ENCODE measurements at places on chromosomes 5 and 9.

- H3K4me3 ChIP-seq = no peak overlapping the region
- DNase-seq = no peak
- no peak overlapping the region for H3K27ac ChIP-seq
These were observed 35.9 kb upstream of the GAS1 start for GRCh38 chr9:86983249-86983619.

DNA sequence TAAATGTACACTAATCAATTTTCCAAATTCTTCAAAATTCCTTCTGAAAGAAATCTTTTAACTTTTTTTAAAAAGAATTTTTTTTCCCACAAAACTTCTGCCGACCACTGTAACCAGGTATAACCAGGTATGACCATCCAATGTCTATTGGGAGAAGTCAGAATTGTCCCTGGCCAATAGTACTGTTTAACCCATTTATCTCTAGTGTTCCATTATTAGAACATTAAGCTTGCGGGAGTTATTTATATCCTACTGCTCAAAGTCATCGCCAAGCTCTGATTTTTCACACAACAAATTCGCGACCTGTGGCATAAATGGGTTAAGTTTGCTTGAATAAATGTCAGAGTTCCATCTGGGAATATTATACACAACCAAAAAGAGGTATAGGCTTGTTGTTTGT is 343.2 kb downstream of the ANXA1 start:
- H3K4me1 ChIP-seq = no peaks in the 10 kb centered on the region
- no peaks in the 10 kb centered on the region for H3K27me3 ChIP-seq
- no peak for DNase-seq
- no peaks in the 10 kb centered on the region for H3K36me3 ChIP-seq
- H3K4me3 ChIP-seq = no peak overlapping the region

- no peak overlapping the region for H3K27ac ChIP-seq
- no peak for DNase-seq
- no peaks in the 10 kb centered on the region for H3K4me1 ChIP-seq
- no peaks in the 10 kb centered on the region for H3K36me3 ChIP-seq
- no peak overlapping the region for H3K4me3 ChIP-seq
These were observed 272.9 kb downstream of the PDE4D start for GRCh38 chr5:59620535-59621212.

GRCh38 chr9:90956026-90956810 is 154.6 kb downstream of the SYK start:
- H3K4me1 ChIP-seq = no peaks in the 10 kb centered on the region
- H3K27ac ChIP-seq = no peak overlapping the region
- no peak overlapping the region for H3K4me3 ChIP-seq
- no peaks in the 10 kb centered on the region for H3K36me3 ChIP-seq

- H3K27me3 ChIP-seq = no peaks in the 10 kb centered on the region
- no peak overlapping the region for H3K4me3 ChIP-seq
- no peaks in the 10 kb centered on the region for H3K4me1 ChIP-seq
- no peaks in the 10 kb centered on the region for H3K36me3 ChIP-seq
- H3K27ac ChIP-seq = no peak overlapping the region
- DNase-seq = no peak
These were observed 918.9 kb downstream of the DTWD2 start for GRCh38 chr5:118069452-118069851.

DNA sequence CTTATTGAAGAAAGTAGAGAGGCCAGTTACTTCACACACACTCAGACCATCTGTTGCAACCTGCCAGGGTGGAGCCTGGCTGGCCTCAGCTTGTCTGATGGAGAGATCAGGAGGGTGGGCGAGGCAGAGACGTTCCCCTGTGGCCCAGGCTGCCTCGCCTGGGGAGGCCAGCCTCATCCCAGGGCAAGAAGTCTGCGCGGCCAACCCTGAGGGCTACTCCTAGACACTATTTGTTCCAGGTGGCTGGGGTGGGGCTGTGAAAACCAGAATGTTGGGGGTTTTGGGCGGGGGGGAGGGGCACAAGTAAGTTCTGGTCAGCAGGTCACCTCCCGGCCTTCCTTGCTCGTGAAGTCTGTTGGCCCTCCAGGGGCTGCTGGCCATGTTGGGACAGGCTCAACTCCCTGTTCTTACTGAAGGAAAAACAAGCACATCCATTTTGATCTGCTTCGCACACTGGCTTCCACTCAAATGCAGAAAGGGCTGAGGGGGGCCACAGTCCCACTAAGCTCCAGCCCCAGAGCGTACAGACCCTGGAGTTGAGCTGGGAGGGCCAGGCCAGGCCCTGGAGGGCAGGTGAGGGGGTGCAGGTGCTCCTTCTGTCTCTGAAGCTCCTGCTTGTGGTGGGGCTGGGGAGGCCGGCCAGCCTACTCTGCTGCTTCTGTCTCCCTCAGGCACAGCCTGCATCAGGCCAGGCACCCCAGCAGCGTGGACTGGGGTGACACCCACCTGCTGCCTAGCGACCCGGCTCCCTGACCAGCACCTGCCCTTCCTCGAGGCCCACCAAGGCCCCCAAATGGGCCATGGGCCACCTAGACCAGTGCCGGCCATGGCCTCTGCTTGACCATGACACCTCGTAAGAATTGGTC is 46.6 kb downstream of the SECISBP2 start:
- H3K27ac ChIP-seq = no peak overlapping the region
- no peak overlapping the region for H3K4me3 ChIP-seq
- no peaks in the 10 kb centered on the region for H3K27me3 ChIP-seq

DNA sequence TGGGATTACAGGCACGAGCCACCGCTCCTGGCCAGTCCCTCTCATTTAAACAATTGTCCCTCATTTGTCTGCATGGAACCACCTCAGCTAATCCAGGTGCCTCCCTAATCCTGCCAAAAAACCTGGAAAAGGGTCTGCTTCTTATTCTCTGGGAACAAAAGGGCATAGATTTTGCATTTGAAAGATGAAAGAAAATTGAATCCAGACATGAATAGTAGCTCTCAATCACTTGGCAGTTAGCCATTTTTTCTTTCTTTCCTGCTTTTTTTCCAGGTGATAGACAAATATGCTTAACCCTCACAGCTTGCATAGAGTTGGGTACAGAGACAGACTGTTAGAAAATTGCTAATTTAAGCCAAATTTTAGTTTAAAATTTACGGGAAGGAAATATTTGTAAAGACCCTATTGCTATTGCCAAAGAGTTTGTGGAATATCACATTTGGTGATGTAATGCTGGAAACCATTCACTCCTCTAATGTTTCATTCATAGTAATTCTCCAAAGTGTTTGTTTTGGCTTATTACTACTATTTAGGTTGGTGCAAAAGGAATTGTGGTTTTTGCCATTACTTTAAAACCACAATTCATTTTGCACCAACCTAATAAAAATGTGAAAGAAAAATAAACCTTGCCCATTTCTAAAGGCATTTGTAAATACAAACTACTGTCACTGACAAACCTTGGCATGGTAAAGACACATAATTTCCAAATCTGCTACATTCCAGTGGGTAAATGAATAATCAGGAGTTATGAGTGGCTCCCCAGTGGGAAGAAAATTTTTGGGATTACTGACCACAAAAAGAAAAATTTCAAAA is 80.5 kb upstream of the JAK2 start:
- no peaks in the 10 kb centered on the region for H3K36me3 ChIP-seq
- H3K4me1 ChIP-seq = peaks cover 4% of the 10 kb centered on the region
- H3K4me3 ChIP-seq = no peak overlapping the region
- DNase-seq = no peak
- H3K27me3 ChIP-seq = no peaks in the 10 kb centered on the region

- no peak overlapping the region for H3K27ac ChIP-seq
- H3K4me3 ChIP-seq = no peak overlapping the region
- H3K4me1 ChIP-seq = peaks cover 2% of the 10 kb centered on the region
- no peaks in the 10 kb centered on the region for H3K27me3 ChIP-seq
- no peak for DNase-seq
- H3K36me3 ChIP-seq = no peaks in the 10 kb centered on the region
These were observed 62.3 kb downstream of the FOXI1 start for GRCh38 chr5:170168002-170168401.

- no peak overlapping the region for H3K4me3 ChIP-seq
- no peak for DNase-seq
- H3K27me3 ChIP-seq = no peaks in the 10 kb centered on the region
- peaks cover 24% of the 10 kb centered on the region for H3K36me3 ChIP-seq
These were observed 11.8 kb upstream of the ZDHHC11 start for GRCh38 chr5:862367-863243.

GRCh38 chr5:179607160-179607931 is 16.1 kb downstream of the HNRNPH1 start:
- DNase-seq = no peak
- H3K27ac ChIP-seq = no peak overlapping the region
- H3K4me3 ChIP-seq = no peak overlapping the region
- no peaks in the 10 kb centered on the region for H3K4me1 ChIP-seq
- H3K27me3 ChIP-seq = no peaks in the 10 kb centered on the region

- H3K27me3 ChIP-seq = peaks cover 8% of the 10 kb centered on the region
- no peaks in the 10 kb centered on the region for H3K36me3 ChIP-seq
- no peak overlapping the region for H3K27ac ChIP-seq
- H3K4me1 ChIP-seq = no peaks in the 10 kb centered on the region
- no peak for DNase-seq
These were observed 11.6 kb upstream of the SLC6A7 start for GRCh38 chr5:150178262-150178661.

GRCh38 chr9:11893331-11893730 is 799.9 kb upstream of the TYRP1 start:
- H3K4me3 ChIP-seq = no peak overlapping the region
- no peaks in the 10 kb centered on the region for H3K27me3 ChIP-seq
- no peak for DNase-seq
- H3K27ac ChIP-seq = no peak overlapping the region

Measured in H1 (cell line).